ENCODE measurements at places on chromosomes 1 and 21. TPM values are rescaled to one million over a fixed set of nuclear protein-coding genes. Genes with fewer than 3 reads are reported as not detected.
A peak's percentile ranks its signal among the peaks of the same experiment; 100 is the strongest.

KANK4 gene
- 0.19 TPM for total RNA-seq

CYP4Z1 gene
- total RNA-seq, result 1.5 TPM

HMGCS2 gene
- total RNA-seq, result not detected

SDCCAG8 gene
- 52.1 TPM for total RNA-seq

KRTAP21-3 gene
- not detected for total RNA-seq

DNA sequence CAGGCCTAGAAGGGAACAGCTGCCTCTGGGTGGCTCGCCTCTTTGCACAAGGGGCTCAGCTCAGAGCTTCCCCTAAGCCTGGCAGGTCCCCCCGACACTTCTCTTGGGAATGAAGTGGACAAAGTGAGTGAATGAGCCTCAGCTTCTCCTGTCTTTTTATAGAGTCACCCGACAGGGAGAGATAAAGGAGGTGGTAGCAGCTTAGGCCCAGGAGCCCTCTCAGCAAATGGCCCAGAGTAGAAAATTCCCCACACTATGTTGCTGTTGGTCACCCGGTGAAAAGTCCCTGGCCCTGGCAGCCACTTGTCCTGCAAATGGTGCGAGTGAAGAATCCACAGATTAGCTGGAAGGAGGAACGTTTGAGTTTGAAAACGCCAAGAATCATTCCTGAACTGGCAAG lies 2.4 kb downstream of the CLDN14 start:
- peak; percentile 18 for DNase-seq

DNA sequence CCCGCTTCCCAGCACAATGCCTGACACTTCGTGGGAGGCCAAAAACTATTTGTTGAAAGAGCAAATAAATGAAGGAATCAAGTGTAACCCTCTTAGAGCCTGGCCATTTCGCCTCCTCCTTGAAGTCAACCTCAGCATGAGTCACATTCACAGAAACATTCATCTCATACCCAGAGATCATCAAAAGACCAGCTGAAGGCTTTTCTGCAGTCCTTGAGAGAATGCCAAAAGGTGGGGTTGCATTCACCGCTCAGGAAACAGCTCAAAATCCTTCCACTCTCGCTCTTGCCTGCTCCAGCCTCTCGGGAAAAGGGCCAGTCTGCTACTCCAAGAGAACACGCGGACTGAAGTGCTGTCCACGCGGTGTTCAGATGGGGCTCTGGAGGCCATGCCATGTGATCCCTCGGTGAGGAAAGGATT lies 90.0 kb downstream of the VWA5B1 start:
- DNase-seq, result peak; percentile 76

DNA sequence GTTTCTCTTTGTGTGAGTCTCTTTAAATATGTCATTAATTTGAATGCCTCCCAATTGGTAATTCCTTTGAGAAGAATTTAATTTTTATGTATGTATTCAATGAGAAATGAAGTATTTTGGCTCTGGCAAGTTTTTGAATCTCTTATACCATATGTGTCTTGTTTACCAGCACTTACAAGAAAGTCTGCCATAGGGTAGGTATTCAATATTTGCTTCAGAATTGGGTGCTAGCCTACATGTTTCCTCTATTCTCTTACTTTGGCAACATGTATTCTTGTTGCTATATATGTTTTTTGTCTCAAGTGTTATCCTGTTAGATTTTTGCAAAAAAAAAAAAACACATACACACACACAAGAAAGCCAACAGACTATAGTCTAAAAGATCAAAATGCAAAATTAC lies 350.5 kb upstream of the PRMT6 start:
- DNase-seq, result no peak

GRCh38 chr1:93701629-93702028 lies 20.0 kb upstream of the BCAR3 start:
- DNase-seq, result peak; percentile 60

GRCh38 chr21:17472592-17473271 lies 40.1 kb upstream of the CXADR start:
- DNase-seq, result no peak

GRCh38 chr1:197811769-197812168 lies 36.5 kb upstream of the DENND1B start:
- DNase-seq, result no peak

- DNase-seq, result no peak
These were observed 9.9 kb downstream of the ATP1A1 start for GRCh38 chr1:116382857-116383483.

DNA sequence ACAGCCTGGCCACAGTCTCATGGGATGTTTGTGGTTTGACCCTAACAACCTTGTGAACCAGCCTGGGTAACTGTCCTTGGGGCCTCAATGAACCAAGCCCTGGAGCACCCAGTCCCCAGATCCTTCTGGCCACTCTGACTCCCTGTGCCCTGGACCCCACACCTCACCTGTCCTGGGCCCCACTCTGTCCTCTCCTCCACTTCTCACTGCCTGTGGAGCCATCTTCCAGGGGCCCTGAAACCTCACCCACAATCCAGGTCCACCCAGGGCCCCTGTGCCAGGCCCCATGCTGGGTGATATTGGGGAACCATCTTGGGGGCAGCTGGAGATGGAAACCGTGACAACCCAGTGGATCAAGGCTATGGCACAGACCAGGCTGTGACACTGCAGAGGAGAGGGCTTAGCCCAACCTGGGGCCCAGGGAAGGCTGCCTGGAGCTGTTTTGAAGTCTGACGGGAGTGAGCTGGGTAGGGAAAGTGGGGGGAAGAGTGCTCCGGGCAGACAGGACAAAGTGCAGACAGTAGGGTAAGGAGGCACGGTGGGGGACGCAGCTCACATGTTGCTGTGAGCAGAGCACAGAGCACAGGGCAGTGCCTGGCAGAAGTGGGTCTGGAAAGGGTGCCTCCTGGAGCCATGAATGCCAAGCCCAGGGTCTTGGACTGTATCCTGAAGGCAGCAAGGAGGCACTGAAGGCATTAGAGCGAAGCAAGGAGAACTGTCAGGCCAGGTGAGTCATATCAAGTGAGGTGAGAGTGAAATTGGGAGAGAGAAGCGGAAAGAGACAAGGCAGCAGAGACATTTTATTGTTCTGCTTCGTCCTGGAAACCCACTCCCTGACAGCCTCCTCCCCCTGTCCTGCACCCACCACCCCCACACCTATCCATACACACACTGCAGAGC lies 12.1 kb upstream of the LRP8 start:
- DNase-seq, result peak; percentile 59

- DNase-seq, result peak; percentile 91
These were observed 15.7 kb downstream of the ABCG1 start for GRCh38 chr21:42234464-42235241.

GRCh38 chr1:228370439-228370940 lies 36.1 kb downstream of the TRIM11 start:
- peak; percentile 69 for DNase-seq

DNA sequence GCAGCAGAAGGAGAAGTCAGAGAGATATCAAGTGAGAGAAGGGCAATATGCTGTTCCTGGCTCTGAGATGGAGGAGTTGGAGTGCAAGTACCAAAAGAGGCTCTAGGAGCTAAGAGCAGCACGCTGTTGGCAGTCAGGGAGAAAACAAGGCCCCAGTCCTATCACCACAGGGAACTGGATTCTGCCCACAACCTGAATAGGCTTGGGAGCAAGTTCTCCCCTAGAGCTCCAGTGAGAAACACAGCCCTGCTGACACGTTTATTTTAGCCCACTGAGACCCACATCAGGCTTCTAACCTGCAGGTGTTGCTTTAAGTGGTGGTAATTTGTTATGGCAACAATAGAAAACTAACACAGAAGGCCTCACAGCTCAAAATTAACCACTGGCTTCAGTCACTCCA lies 31.8 kb upstream of the ZNF644 start:
- no peak for DNase-seq

- DNase-seq, result no peak
These were observed 17.0 kb upstream of the ALDH4A1 start for GRCh38 chr1:18919197-18919905.

Data from posterior vena cava (tissue), 2 donors.